ENCODE measurements at places on chromosomes 6 and 20. TPM values are rescaled to one million over a fixed set of nuclear protein-coding genes. Genes with fewer than 3 reads are reported as not detected.

The FILIP1 gene
- 0.14 TPM for total RNA-seq

The GSTA2 gene
- total RNA-seq: not detected

The ARMH2 gene
- total RNA-seq: not detected

The BPIFA3 gene
- total RNA-seq: not detected

The TCF21 gene
- total RNA-seq: 27.4 TPM

The CFAP206 gene
- 0.09 TPM for total RNA-seq

The CD24 gene
- total RNA-seq: 0.57 TPM

The VIP gene
- total RNA-seq: not detected

The FAXC gene
- total RNA-seq: 0.55 TPM

The C20orf144 gene
- 0.09 TPM for total RNA-seq

The APOBEC2 gene
- not detected for total RNA-seq

The IL20RA gene
- 0.55 TPM for total RNA-seq

The DDX43 gene
- total RNA-seq: 0.55 TPM

The PBOV1 gene
- total RNA-seq: not detected

The TRDN gene
- total RNA-seq: not detected

The ADGB gene
- not detected for total RNA-seq

The TRAPPC3L gene
- total RNA-seq: 0.14 TPM

The CST2 gene
- 0.71 TPM for total RNA-seq

The CNR1 gene
- not detected for total RNA-seq

The TCF15 gene
- 0.09 TPM for total RNA-seq

The GDAP1L1 gene
- total RNA-seq: under 0.01 TPM

The CYP24A1 gene
- 0.28 TPM for total RNA-seq

The ZSWIM1 gene
- 3.8 TPM for total RNA-seq

The MYLK2 gene
- total RNA-seq: under 0.01 TPM

The HLA-DQA1 gene
- not detected for total RNA-seq

The EPPIN gene
- not detected for total RNA-seq

The CLIC5 gene
- not detected for total RNA-seq

The ACTL10 gene
- 1.9 TPM for total RNA-seq

The HSPA1L gene
- 1.7 TPM for total RNA-seq

The GTSF1L gene
- total RNA-seq: not detected

The ECT2L gene
- not detected for total RNA-seq

The FNDC11 gene
- total RNA-seq: 0.46 TPM

The GLP1R gene
- total RNA-seq: not detected

All from smooth muscle cell of bladder (primary cell).